Activated CD4-positive, alpha-beta T cell treated with anti-CD3 and anti-CD28 coated beads, Interleukin-2, amount 10 ng/mL, durations not matched to agents 7 days and 5 days (primary cell): ENCODE measurements at places on chromosomes 12 and 14. TPM values are rescaled to one million over a fixed set of nuclear protein-coding genes. Genes with fewer than 3 reads are reported as not detected.
A peak's percentile ranks its signal among the peaks of the same experiment; 100 is the strongest.

- no peaks in the 10 kb centered on the region for H3K36me3 ChIP-seq
These were observed 23.3 kb upstream of the EMP1 start for GRCh38 chr12:13173012-13173932.

DNA sequence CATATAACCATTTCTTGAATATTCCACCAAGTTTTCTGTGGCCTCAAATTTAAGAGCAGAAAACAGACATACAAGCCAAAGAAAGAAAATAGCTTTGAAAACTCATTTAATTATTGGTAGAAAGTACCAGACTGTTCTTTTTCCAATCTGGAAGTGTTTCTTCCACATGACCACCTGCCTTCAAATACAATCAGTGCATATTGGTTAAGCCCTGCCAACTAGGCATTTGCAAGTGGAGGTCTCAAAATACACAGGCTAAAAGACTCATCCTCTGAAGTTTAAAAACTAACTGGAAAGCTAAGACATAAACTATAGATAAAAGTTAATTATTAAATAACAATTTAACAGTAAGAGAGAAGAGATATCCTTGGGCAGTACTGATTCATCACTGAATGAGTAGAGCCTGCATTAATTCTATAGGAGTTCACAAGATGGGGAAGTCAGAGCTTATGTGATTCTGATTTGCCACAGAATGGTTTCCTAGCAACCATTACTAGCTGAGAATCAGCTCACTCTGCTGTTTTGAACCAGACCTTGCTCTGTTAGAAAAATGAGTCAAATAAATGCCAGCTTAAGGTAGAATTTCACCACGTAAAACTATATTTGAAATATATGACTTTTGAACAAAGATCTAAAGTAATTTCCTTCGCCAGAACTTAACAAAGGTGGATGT lies 433.8 kb downstream of the FUT8 start:
- peak overlapping the region; percentile 40 for H3K4me3 ChIP-seq
- H3K36me3 ChIP-seq: peaks cover 52% of the 10 kb centered on the region
- H3K27me3 ChIP-seq: no peaks in the 10 kb centered on the region
- peak; percentile 41 for DNase-seq

DNA sequence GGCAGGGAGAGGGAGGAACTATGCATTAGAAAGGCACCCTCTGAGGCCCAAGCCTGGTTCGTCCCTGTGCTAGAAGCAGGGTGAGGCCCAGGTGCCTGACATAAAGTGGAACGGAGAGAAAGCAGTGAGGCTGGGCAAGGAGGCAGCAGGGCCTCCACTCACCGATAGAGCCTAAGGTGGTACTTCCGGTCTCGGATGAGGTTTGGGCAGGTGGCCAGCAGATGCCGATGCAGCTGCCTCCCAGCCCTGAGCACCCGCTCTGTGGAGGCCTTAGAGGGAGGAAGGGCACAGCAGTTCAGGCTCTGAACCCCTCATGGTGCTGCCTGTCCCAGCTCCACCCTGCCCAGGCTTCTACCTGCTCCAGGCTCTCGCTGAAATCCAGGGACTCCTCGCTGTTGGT lies 7.1 kb downstream of the RAPGEF3 start:
- no peaks in the 10 kb centered on the region for H3K27me3 ChIP-seq
- no peaks in the 10 kb centered on the region for H3K36me3 ChIP-seq
- DNase-seq: no peak
- H3K4me3 ChIP-seq: no peak overlapping the region
- no peak overlapping the region for H3K27ac ChIP-seq
- H3K4me1 ChIP-seq: peaks cover 15% of the 10 kb centered on the region

DNA sequence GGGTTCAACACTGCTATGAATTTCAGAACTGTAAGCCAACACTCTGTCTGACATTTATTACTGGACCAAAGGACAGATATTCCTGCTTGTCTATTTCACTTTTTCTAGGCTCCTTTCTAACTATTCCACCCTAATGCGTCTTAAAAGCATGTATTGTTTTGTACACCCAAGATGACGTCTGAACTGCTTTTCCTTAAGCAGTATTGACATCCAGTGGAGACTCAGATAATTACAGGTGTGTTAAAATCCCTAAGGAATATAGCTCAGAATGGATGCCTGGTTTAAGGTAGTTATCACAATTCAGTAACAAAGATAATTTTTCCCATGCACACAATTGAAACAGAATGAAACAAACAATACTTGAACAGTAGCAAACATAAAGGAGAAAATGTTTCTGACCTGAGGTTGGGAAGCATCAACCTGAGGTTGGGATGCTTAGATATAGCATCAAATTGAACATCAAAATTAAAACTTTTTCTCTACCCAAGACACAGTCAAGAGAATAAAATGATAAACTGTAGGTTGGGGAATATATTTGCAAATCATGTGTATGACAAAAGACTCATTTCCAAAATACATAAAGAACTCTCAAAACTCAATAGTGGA lies 93.7 kb upstream of the PTPRR start:
- no peak overlapping the region for H3K27ac ChIP-seq
- H3K4me1 ChIP-seq: peaks cover 2% of the 10 kb centered on the region
- DNase-seq: no peak
- no peak overlapping the region for H3K4me3 ChIP-seq
- no peaks in the 10 kb centered on the region for H3K36me3 ChIP-seq
- H3K27me3 ChIP-seq: no peaks in the 10 kb centered on the region

- peak overlapping the region; percentile 28 for H3K4me3 ChIP-seq
- peaks cover 62% of the 10 kb centered on the region for H3K4me1 ChIP-seq
- DNase-seq: peak; percentile 83
- no peaks in the 10 kb centered on the region for H3K36me3 ChIP-seq
- H3K27ac ChIP-seq: peak overlapping the region; percentile 82
These were observed 12.1 kb upstream of the FLVCR2 start for GRCh38 chr14:75566321-75566720.

DNA sequence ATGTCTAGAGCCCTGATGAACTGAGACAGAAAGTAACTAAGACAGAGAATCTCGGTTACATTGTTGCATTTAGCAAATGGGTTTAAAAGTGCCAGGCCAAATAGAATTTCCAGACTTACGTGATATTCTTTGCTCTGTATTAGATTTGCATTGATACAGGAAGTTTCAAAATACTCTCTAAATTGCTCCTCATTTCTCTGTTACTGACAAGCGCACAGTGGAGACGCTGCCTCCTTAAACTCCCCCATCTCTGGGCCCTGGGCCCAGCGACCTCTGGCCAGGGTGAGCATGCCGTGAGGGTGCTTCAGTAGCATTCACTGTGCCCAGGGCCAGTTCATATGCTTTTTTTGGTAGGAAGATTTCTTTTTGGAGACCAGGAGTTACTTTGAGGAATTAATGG lies 22.9 kb upstream of the EVL start:
- DNase-seq: no peak
- no peak overlapping the region for H3K4me3 ChIP-seq
- H3K27me3 ChIP-seq: no peaks in the 10 kb centered on the region
- no peak overlapping the region for H3K27ac ChIP-seq

DNA sequence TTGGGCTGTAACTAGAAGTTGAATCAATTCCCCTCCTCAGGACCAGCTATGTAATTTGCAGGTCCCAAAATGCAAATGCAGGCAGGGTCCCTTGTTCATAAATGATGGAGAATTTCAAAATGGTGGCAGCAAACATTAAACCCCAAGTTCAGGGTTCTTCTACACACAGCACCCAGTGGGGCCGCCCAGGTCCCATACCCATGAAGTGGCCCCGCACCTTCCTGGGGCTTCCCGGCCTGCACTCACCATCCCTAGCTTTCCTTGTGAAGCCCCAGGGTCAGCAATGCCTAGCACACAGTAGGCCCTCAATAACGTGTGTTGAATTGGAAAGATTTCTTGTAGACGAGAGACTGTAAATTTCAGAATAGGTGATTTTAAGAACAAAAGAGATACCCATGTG lies 76.0 kb downstream of the NTF3 start:
- H3K4me3 ChIP-seq: no peak overlapping the region
- H3K27me3 ChIP-seq: peaks cover 7% of the 10 kb centered on the region
- DNase-seq: no peak
- no peaks in the 10 kb centered on the region for H3K36me3 ChIP-seq
- no peak overlapping the region for H3K27ac ChIP-seq

- H3K27ac ChIP-seq: no peak overlapping the region
- no peak for DNase-seq
- H3K4me3 ChIP-seq: no peak overlapping the region
- H3K36me3 ChIP-seq: no peaks in the 10 kb centered on the region
These were observed 477.1 kb downstream of the FSCB start for GRCh38 chr14:44029933-44030332.

GRCh38 chr12:87290505-87290904 lies 738.7 kb downstream of the C12orf50 start:
- no peak overlapping the region for H3K27ac ChIP-seq
- H3K27me3 ChIP-seq: no peaks in the 10 kb centered on the region
- no peaks in the 10 kb centered on the region for H3K4me1 ChIP-seq
- no peaks in the 10 kb centered on the region for H3K36me3 ChIP-seq
- no peak overlapping the region for H3K4me3 ChIP-seq

DNA sequence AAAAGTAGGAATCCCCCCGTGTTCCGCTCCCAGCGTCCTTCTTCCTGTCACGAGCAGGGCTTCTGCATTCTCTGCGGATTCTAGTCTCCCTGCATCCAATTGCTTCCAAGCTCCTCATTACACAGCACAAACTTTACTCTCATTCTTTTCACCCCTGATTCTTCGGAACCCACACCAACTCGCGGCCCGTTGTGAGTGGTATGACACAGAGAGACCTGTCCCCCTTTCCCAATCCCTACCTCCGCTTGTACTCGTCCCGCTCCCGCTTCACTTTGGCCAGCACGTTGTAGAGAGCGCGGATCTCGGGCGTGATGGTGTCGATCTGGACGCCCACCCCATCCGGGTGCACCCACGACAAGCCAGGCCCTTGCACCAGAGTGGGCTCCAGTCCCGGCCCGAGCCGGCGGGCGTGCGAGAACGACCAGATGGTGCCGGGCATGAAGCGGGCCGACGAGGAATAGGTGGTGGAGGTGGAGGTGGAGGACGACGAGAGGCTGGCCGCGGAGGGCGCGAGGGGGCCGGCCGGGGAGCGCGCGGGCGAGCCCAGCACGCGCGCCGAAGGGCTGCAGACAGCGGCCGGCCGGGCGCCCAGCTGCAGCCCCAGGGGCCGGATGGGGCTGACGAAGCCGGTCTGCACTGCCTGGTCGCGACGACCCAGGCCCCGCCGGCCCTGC lies 687 bp downstream of the IFFO1 start:
- peak overlapping the region; percentile 27 for H3K27ac ChIP-seq
- H3K27me3 ChIP-seq: no peaks in the 10 kb centered on the region
- H3K4me3 ChIP-seq: peak overlapping the region; percentile 91

DNA sequence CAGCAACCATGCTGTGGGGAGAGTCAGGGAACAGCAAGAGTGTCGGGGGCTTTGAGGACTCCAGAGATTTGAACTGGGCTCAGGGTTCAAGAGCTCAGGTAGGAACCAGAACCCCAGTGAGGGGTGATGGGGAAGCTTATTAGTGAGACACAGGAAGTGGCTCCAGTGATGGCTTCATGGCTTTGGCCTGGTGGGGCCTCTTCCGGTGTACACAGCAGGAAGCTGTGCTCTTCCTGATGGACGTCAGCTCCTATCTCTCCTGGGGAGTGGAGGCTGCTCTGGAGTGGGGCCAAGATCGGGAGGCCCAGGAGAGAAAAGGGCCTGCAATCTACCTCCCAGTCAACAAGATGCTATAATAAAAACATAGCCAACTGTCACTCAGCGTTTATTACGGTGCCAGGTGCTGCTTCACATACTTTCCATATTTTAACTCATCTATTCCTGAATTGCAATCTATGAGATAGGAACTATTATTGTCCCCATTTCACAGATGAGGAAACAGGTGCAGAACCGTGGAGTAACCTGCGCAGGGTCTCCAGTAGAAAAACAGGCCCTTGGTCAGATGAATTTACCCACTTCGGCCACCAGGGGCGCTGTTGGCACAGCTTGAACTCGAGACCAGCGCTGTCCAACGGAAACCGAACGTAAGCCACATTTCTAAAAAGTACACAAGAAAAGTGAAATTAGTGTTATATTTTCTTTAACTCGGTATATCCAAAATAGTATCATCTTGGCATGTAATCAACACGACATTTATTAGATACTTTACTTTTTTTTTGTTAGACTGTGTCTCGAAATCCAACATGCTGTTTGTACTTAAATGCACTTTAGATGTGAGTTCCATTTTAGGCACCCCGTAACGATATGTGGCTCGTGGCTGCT lies 63.6 kb upstream of the DLK1 start:
- H3K27me3 ChIP-seq: peaks cover 2% of the 10 kb centered on the region
- DNase-seq: peak; percentile 68
- H3K27ac ChIP-seq: peak overlapping the region; percentile 31
- peaks cover 5% of the 10 kb centered on the region for H3K4me1 ChIP-seq

GRCh38 chr12:2338991-2339431 lies 286.2 kb downstream of the CACNA1C start:
- no peaks in the 10 kb centered on the region for H3K4me1 ChIP-seq
- H3K27ac ChIP-seq: no peak overlapping the region
- H3K4me3 ChIP-seq: no peak overlapping the region
- H3K36me3 ChIP-seq: no peaks in the 10 kb centered on the region

GRCh38 chr12:77553976-77554619 lies 276.6 kb upstream of the NAV3 start:
- no peak overlapping the region for H3K4me3 ChIP-seq
- H3K27ac ChIP-seq: no peak overlapping the region
- no peaks in the 10 kb centered on the region for H3K27me3 ChIP-seq
- no peaks in the 10 kb centered on the region for H3K36me3 ChIP-seq

GRCh38 chr14:100332797-100333196 lies 9.7 kb downstream of the SLC25A47 start:
- DNase-seq: no peak
- peaks cover 26% of the 10 kb centered on the region for H3K36me3 ChIP-seq
- H3K27me3 ChIP-seq: no peaks in the 10 kb centered on the region
- no peak overlapping the region for H3K27ac ChIP-seq

GRCh38 chr12:54412786-54413185 lies 6.3 kb downstream of the ITGA5 start:
- peak overlapping the region; percentile 95 for H3K27ac ChIP-seq
- H3K36me3 ChIP-seq: peaks cover 27% of the 10 kb centered on the region
- peak; percentile 24 for DNase-seq
- peak overlapping the region; percentile 78 for H3K4me3 ChIP-seq
- H3K4me1 ChIP-seq: peaks cover 74% of the 10 kb centered on the region
- no peaks in the 10 kb centered on the region for H3K27me3 ChIP-seq

- no peaks in the 10 kb centered on the region for H3K4me1 ChIP-seq
- H3K4me3 ChIP-seq: no peak overlapping the region
- no peaks in the 10 kb centered on the region for H3K36me3 ChIP-seq
- DNase-seq: no peak
- H3K27ac ChIP-seq: no peak overlapping the region
These were observed 264.9 kb downstream of the LRIG3 start for GRCh38 chr12:58655375-58655774.

GRCh38 chr12:98222135-98222534 lies 293.3 kb upstream of the TMPO start:
- no peaks in the 10 kb centered on the region for H3K36me3 ChIP-seq
- no peaks in the 10 kb centered on the region for H3K4me1 ChIP-seq
- H3K27me3 ChIP-seq: peaks cover 4% of the 10 kb centered on the region
- H3K4me3 ChIP-seq: no peak overlapping the region

GRCh38 chr14:94922595-94923239 lies 152.8 kb upstream of the GSC start:
- no peak for DNase-seq
- no peaks in the 10 kb centered on the region for H3K4me1 ChIP-seq
- no peaks in the 10 kb centered on the region for H3K36me3 ChIP-seq
- H3K27ac ChIP-seq: no peak overlapping the region

SERPINA9 gene
- total RNA-seq: not detected

KCNJ8 gene
- not detected for total RNA-seq

SLC24A4 gene
- not detected for total RNA-seq

AEBP2 gene
- 49.1 TPM for total RNA-seq

FAM186B gene
- 0.15 TPM for total RNA-seq

C12orf50 gene
- not detected for total RNA-seq

YBX3 gene
- 31.4 TPM for total RNA-seq

KHNYN gene
- 71.5 TPM for total RNA-seq

AKT1 gene
- 166 TPM for total RNA-seq

HOXC12 gene
- total RNA-seq: not detected

NRXN3 gene
- not detected for total RNA-seq

YAF2 gene
- total RNA-seq: 36.8 TPM
